ENCODE measurements at places on chromosomes 7 and 10. TPM values are rescaled to one million over a fixed set of nuclear protein-coding genes. Genes with fewer than 3 reads are reported as not detected.

SPOCK2 gene
- total RNA-seq: 0.26 TPM

DMBT1 gene
- total RNA-seq: 0.06 TPM

SPDYE16 gene
- total RNA-seq: 0.06 TPM

ATP5MK gene
- total RNA-seq: 149 TPM

ARID5B gene
- 95.3 TPM for total RNA-seq

GFRA1 gene
- 0.12 TPM for total RNA-seq

PRSS37 gene
- total RNA-seq: not detected

UTF1 gene
- not detected for total RNA-seq

All from aortic smooth muscle cell (primary cell).